Right renal pelvis (tissue), 4 donors: ENCODE measurements at places on chromosomes 5 and 9. TPM values are rescaled to one million over a fixed set of nuclear protein-coding genes. Genes with fewer than 3 reads are reported as not detected.

GRCh38 chr5:176818391-176819098, 8.2 kb downstream of the UNC5A start:
- no peak for DNase-seq

DNA sequence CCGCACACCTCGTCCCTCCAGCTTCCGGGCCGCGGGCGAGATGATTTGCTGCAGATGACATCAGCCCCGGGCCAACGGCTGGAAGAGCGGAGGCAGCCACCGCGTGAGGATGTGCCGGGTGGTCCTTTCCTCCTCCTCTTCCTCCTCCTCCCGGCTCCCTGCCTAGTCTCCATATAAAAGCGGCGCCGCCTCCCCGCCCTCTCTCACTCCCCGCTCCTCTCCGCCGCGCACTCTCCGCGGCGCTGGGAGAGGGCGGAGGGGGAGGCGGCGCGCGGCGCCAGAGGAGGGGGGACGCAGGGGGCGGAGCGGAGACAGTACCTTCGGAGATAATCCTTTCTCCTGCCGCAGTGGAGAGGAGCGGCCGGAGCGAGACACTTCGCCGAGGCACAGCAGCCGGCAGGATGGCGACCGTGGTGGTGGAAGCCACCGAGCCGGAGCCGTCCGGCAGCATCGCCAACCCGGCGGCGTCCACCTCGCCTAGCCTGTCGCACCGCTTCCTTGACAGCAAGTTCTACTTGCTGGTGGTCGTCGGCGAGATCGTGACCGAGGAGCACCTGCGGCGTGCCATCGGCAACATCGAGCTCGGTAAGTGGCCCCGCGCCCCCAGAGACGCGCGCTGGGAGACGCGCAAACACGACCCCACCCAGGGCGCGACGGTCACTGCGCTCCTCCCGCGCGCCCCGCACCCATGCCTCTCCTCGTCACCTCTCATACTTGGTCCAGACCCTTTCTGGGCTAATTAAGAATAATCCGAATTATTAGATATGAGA, at the start of gene MAP1B:
Gene MAP1B, plus strand, starts transcription at position 345 of the 770 bp plus-strand sequence. Its CDS starts 57 bp downstream, at position 402.
- peak; percentile 50 for DNase-seq

- no peak for DNase-seq
Measured at GRCh38 chr5:123371575-123372179, 51.5 kb downstream of the CEP120 start.

- DNase-seq: no peak
Measured at GRCh38 chr5:68534131-68534940, 318.8 kb downstream of the PIK3R1 start.

Gene SLC36A2
- 8.8 TPM for polyA plus RNA-seq

DNA sequence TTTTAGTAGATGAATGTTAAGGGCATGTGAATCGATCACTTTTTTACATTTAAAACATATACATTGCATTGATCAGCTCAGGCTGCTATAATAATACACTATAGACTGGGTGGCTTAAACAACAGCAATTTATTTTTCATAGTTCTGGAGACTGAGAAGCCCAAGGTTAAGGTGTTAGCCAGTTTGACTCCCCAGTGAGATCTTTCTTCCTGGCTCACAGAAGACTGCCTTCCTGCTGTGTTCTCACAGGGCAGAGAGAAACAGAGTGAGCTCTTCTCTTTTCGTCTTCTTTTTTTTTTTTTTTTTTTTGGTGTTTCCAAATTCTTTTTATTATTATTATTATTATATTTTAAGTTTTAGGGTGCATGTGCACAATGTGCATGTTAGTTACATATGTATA, 56.4 kb downstream of the SPEF2 start:
- DNase-seq: no peak

- DNase-seq: no peak
Measured at GRCh38 chr5:55973296-55973695, 21.5 kb downstream of the IL6ST start.

DNA sequence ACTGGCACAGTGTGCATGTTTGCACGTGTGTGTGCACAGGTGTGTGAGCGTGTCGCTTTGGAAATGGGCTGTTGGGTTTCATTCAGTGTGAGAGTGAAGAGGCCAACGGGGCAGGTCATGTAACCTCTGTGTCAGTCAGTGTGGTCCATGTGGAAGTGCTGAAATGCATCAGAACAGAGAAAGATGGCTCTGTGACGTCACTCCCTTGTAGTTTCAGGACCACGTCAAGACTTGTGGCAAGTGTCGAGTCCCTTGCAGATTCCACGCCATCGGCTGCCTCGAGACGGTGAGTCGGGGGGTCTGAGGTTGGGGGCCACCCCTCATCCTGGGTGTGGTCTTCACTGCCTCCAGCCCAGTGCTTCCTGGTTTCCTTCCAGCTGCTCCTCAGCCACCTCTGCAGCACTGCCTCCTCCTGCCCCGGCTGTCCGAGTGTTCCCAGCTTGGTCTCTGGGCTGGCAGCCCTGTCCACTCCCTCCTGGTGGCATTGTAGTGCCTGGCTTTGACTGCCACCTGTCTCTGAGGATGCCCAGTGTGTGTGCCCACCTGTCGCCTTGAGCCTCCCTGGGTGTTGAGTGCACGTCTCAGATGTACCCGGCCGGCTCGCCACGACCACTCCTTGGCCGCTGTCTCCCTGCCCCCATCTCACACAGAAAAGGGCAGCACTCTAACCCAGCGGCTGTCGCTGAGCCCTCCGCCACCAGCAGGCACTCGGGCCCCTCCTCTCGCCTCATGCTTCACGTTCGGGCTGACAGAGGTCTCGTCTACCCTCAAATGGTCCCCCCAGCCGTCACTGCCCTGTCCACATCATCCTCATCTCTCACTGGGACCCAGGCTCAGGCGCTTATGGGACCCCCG, 28.0 kb downstream of the FBXW5 start:
- DNase-seq: no peak

- DNase-seq: no peak
Measured at GRCh38 chr5:179281694-179282093, 63.6 kb downstream of the ADAMTS2 start.

DNA sequence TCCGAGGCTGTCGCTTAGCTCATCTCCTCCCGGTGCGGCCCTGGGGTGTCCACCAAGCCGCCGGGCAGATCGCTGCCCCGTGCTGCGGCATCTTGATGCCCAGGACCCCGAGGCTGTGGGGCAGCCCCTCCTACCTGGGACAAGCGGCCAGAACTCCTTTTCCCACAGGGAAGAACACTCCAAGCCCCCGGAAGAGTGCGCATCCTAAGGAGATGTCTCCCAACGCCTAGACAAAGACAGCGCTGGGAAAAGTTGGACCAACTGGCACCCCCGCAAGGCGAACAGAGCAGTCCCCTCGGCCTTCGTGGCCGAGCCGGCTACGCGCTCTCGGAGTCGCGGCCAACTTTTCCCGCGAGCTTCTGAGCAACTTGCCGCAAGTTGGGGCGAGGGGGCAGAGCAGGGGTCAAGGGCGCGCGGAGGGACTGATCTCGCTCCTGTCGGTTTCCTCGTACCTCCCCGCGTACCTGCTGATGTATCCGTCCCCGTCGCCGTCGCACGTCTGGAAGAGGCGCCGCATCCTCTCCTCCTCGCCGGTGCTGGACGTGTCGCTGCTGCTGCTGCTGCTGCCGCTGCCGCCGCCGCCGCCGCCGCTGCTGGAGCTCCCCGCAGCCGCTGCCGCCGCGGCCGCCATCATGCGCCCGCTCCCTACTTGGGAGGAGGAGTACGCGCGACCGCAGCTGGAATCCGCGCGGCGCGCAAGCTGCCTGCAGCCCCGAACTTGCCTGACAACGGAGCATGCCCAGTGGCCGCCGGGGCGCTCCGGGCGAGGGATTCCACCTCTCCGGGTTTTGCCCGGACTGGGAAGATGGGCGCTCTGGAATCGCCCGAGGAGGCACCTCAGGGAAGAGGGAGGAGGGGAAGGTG, at the start of gene MCC:
Gene MCC, minus strand, starts transcription at position 673 of the 864 bp plus-strand sequence.
- DNase-seq: peak; percentile 71

- DNase-seq: no peak
Measured at GRCh38 chr9:95316794-95317118, 753 bp downstream of the FANCC start.

DNA sequence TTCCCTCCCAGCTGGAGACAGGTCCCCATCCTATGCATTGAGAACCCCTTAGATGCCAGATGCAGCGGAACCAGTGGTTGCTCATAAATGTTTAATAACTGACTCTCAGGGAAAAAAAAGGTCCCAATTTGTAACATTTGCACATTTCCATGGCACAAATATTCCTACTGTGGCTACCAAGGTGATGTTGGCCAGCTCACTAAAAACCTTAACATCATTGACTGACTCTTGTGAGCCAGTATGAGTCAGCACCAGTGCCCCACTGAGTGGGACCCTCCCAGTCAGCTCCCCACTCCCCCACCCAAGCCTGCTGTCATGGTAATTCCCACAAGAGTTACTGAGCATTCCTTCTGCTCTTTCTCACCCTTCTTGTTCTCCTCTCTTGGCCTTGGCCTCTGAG, 26.9 kb upstream of the FGD3 start:
- no peak for DNase-seq

DNA sequence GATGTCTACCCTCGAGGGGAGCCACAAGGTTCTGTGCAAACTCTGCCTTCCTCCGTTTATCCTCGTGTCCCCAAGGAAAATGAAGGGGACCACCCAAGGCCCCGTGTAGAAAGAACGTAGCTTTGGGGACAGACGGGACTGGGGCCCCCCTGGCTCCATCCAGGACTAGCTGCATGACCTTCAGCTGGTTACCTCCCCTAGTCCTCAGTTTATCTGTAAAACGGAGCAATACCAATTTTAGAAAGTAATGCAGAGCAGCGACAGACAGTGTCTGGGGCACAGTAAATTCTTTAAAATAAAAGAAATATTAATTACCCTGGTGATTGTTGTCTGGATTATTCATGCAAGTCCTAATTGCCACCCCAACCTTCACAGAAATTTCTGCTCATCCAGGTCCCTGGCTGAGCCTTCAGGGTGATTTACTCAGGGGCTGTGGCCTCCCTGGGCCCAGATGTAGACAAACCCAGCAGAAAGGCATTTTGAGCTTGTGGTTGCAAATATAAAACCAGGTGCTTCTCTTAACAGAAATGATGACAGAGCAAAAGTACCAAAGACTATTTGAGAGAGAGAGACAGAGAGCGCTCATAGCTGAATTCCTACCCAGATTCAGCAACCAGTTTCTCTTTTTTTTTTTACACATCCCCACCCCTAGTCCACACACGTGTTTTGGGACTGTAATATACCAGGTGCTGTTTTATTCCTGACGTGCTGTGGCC, 155.1 kb upstream of the SMIM23 start:
- no peak for DNase-seq
